WTC11 (cell line): ENCODE measurements at places on chromosomes 4 and X. TPM values are rescaled to one million over a fixed set of nuclear protein-coding genes. Genes with fewer than 3 reads are reported as not detected.

DNA sequence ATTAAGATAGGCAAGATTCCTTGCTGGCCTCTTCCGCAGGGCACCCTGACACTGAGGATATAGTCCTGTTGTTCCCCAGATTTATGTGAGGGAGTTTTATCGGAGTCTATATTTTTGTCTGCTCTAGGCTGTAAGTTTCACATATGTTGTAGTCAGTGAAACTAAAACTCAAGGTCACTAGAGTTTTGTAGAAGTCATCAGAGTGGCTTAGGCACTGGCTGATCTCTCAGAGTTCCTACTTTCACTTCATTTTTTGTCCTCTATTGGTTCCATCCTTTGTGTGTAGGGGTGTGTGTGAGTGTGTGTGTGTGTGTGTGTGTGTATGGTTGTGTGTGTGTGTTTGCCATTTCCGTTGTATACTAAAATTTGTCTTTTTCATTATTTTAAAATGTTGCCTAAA lies 577.5 kb downstream of the IQCM start:
- H3K4me3 ChIP-seq: no peak overlapping the region
- H3K27me3 ChIP-seq: no peaks in the 10 kb centered on the region
- H3K27ac ChIP-seq: no peak overlapping the region
- DNase-seq: no peak

GRCh38 chrX:123188081-123188480 lies 4.0 kb downstream of the GRIA3 start:
- DNase-seq: no peak
- H3K27me3 ChIP-seq: peaks cover 39% of the 10 kb centered on the region
- H3K36me3 ChIP-seq: no peaks in the 10 kb centered on the region
- peaks cover 35% of the 10 kb centered on the region for H3K4me1 ChIP-seq
- H3K27ac ChIP-seq: no peak overlapping the region

DNA sequence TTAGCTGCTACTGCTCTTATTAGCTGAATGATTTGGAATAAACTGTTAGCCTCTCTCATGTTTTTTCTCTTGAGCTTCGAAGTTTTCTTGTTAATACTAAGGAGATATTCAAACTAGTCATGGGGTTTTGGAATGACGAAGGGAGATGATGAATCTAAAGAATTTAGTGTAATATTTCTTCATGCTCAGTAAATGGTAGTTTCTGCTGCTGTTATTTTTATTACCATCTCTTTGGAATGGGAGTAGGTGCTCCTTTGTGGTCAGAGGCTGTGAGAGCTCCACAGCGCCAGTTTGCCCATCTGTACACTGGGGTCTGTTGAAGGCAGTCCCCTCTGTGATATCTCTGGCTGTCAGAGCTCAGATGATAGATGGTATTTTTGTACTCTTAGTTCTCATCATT lies 33.7 kb downstream of the HTT start:
- DNase-seq: no peak
- H3K36me3 ChIP-seq: peaks cover 73% of the 10 kb centered on the region
- peaks cover 5% of the 10 kb centered on the region; the same call in 1 of the 2 replicates for H3K4me1 ChIP-seq
- H3K4me3 ChIP-seq: no peak overlapping the region
- no peaks in the 10 kb centered on the region for H3K27me3 ChIP-seq
- no peak overlapping the region for H3K27ac ChIP-seq

DNA sequence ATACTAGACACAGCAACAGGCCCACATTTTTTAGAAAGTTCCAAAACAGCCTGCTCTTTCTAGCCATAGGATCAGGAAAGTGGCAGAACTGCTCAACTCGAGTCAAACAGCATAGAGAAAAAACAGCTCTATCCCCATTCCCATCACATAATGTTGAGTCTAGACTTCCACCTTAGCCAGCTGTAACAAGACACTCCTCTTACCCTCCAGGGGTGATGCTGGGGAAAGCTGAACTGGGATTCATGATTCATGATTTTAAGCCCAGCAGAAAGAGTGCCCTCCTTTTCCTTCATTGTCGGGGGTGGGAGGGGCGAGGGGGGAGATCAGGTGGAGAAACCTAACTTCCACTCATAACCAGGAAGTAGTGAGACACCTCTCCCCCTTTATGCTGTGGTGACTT lies 86.1 kb downstream of the CENPC start:
- H3K27me3 ChIP-seq: no peaks in the 10 kb centered on the region
- peaks cover 13% of the 10 kb centered on the region for H3K4me1 ChIP-seq
- H3K36me3 ChIP-seq: peaks cover 14% of the 10 kb centered on the region
- no peak overlapping the region for H3K27ac ChIP-seq

The TAF7L gene
- 0.11 to 0.17 TPM in 2 of 3 replicates, not detected in the other for total RNA-seq

The AFF2 gene
- 6.0 to 7.6 TPM (median 6.9 TPM) in 3 replicates for total RNA-seq

The GUCY1B1 gene
- total RNA-seq: 6.4 to 12.7 TPM (median 7.1 TPM) in 3 replicates

The MUC7 gene
- total RNA-seq: not detected in 3 replicates

The GAGE12F gene
- total RNA-seq: 0.82 TPM in 1 of 3 replicates, not detected in the others

The PLK4 gene
- total RNA-seq: 37.8 to 44.0 TPM (median 38.6 TPM) in 3 replicates
